Testis (tissue), 5 donors: ENCODE measurements at places on chromosomes 11 and 22. TPM values are rescaled to one million over a fixed set of nuclear protein-coding genes. Genes with fewer than 3 reads are reported as not detected.

DNA sequence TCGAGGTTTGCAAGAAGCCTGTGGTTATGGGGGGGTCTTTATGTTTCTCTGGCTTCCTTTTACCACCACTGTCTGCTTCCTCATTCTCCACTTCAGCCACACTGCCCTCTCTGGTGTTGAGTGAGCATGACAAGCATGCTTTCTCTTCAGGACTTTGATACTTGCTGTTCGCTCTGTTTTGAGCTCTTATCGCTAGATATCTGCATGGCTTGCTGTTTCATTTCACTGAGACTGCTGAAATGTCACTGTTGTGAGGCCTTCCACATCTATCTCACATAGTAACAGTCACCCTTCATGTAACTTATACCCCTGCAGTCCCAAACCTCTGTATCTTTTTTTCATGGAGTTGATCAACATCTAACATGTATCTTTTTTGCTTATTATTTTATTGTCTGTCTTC is 59.8 kb downstream of the TMEM135 start:
- H3K27ac ChIP-seq, result no peak overlapping the region
- H3K27me3 ChIP-seq, result no peaks in the 10 kb centered on the region
- no peak overlapping the region for H3K4me3 ChIP-seq
- H3K4me1 ChIP-seq, result no peaks in the 10 kb centered on the region

GRCh38 chr22:17229991-17230630 is 10.9 kb upstream of the ADA2 start:
- no peaks in the 10 kb centered on the region for H3K27me3 ChIP-seq
- H3K36me3 ChIP-seq, result no peaks in the 10 kb centered on the region
- H3K4me1 ChIP-seq, result no peaks in the 10 kb centered on the region
- no peak for DNase-seq
- H3K27ac ChIP-seq, result no peak overlapping the region

DNA sequence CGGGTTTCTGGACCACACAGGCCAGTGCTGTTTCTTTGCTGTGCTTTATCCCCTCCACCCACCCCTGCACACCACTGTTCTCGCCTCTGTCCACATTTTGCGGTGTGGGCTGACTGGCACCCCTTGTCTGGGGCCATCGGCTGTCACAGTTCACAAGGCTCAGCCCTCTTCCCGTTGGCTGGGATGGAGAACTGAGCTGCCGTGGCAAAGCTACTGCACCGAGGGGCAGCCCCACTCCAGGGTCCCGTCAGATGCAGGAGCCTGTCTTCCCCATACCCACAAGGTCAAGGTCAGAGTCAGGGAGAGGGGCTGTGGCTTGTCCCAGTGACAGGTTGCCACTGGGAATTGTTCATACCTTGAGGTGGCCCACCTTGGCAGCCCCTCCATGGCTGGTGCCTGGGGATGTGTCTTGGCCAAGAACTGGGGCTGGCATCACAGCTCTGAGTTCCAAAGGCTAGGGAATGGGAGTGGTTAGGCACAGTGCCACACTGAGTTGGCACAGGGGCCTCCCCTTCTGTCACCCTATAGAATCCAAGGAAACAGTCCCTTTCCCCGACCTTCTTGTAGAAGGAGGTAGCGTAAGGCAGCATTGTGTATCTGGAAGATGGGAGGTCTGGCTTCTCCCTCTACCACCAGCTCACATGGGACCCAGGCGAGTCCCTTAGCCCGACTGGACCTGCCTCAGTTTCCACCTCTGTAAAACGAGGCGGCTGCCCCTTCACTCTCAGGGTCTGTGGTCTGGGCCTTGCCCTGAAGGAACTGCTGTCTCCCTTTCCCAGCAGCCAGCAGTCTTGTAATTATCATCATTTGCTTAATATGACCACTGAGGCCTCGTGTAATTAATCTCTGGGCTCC is 3.4 kb downstream of the GRK2 start:
- peak overlapping the region; percentile 65 for H3K27ac ChIP-seq
- H3K4me1 ChIP-seq, result peaks cover 81% of the 10 kb centered on the region
- H3K4me3 ChIP-seq, result no peak overlapping the region
- no peaks in the 10 kb centered on the region for H3K36me3 ChIP-seq
- H3K27me3 ChIP-seq, result no peaks in the 10 kb centered on the region
- no peak for DNase-seq

DNA sequence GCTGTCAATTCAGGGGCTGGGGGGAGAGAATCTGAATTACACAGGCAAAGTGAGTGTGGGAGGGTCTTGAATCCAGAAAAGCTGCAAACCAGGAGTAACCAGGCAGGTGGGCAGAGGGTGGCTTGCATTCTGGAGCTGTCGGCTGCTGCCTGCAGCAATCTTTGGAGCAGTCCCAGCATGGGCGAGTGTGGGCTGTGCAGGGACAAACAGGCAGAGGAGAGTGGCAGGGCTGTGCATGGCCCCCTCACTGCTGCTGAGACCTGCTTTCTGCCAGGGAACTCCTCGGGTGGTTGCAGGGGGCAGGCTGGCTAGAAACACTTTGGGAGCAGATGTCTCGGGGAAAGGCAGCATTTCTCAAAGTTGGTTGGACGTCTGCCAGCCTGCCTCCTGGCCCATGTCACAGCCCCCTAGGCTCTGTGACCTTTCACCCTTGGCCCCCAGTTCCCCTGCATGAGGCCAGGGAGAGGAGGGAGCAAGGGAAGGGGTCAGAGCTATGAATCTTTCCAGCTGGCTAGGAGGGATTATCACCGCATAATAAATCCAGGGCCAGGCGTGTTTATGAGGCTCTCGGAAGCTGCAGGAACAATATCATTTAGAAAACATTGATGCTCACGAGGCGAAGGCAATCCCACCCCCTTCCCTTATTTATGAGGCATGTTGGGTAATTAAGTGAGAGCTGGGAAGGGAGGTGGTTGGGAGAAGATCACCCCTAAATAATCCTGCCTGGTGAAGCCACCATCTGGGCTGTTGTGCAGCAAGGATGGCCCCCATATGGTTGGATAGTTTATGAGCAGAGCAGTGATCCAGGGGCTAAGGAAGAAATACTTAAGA is 212.3 kb upstream of the NCAM1 start:
- no peaks in the 10 kb centered on the region for H3K27me3 ChIP-seq
- H3K27ac ChIP-seq, result no peak overlapping the region
- H3K4me1 ChIP-seq, result no peaks in the 10 kb centered on the region
- no peaks in the 10 kb centered on the region for H3K36me3 ChIP-seq
- no peak for DNase-seq
- H3K4me3 ChIP-seq, result no peak overlapping the region

GRCh38 chr11:121890377-121890776 is 225.6 kb downstream of the BLID start:
- no peaks in the 10 kb centered on the region for H3K36me3 ChIP-seq
- no peak for DNase-seq
- H3K4me3 ChIP-seq, result no peak overlapping the region
- H3K27me3 ChIP-seq, result no peaks in the 10 kb centered on the region

GRCh38 chr22:22201185-22201929 is 43.2 kb upstream of the VPREB1 start:
- H3K27me3 ChIP-seq, result no peaks in the 10 kb centered on the region
- no peak overlapping the region for H3K4me3 ChIP-seq
- no peak for DNase-seq

DNA sequence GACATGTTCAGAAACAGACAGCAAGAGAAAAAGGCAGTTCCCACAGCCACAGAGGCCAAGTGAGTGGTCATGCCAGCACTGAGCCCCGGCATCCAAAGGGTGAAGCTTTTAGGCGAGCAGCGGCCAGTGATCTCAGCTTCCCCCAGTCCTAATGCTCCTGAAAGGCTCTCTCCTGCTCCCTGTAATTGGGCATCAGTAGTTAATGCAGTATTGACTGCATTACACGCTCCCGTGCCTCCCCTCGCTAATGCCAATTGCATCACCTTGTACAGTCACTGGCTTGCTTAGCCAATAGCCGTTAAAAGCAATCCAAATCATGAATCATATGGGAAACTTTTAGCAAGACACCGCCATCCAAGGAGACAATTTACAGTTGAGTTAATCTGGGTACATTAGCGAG is 4.9 kb downstream of the LMO1 start:
- H3K36me3 ChIP-seq, result no peaks in the 10 kb centered on the region
- no peak for DNase-seq
- H3K27me3 ChIP-seq, result no peaks in the 10 kb centered on the region
- H3K4me3 ChIP-seq, result no peak overlapping the region

DNA sequence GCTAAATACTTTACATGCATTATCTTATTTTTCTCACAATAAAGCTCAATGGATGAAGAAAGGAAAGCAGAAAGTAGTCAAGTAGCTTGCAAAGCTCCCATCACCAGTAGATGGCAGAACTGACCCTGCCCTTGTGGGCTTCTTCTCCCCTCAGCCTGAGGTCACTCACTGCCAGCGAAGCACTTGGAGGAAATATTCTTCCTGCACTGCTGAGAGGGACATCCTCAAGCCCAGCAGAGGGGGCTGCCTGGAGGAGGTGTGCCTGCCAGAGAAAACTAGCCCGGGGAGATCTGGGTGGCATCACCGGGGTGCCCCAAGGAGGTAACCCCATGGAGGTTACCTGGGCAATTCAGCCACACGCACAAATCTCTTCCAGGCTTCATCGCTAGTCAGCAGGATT is 6.6 kb downstream of the APOL4 start:
- peaks cover 14% of the 10 kb centered on the region for H3K4me1 ChIP-seq
- no peak overlapping the region for H3K4me3 ChIP-seq
- H3K36me3 ChIP-seq, result no peaks in the 10 kb centered on the region
- H3K27me3 ChIP-seq, result no peaks in the 10 kb centered on the region
- DNase-seq, result peak; percentile 76

- H3K27me3 ChIP-seq, result no peaks in the 10 kb centered on the region
- H3K36me3 ChIP-seq, result no peaks in the 10 kb centered on the region
- H3K4me1 ChIP-seq, result no peaks in the 10 kb centered on the region
- no peak overlapping the region for H3K4me3 ChIP-seq
Measured at GRCh38 chr11:59271247-59271755, 58.6 kb upstream of the MPEG1 start.

DNA sequence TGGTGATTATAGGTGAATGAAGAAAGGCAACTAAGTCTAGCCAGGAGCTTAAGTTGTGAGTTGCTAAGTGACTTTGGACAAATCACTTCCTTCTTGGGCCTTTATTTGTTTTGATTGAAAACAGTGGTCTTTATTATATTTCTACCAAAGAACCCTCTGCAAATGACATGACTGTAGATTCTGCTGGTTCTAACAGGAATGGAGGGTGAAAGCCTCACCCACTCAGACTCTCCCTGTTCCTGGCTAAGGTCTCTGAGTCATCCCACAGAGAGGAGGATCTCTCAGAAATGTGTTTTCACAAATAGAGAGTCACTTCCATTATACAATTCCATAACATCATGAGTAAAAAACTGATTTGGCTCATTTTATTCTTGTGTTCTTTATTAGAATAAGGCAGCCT is 583.9 kb upstream of the LRRC4C start:
- no peaks in the 10 kb centered on the region for H3K36me3 ChIP-seq
- no peak for DNase-seq
- H3K27ac ChIP-seq, result no peak overlapping the region
- H3K4me3 ChIP-seq, result no peak overlapping the region

DNA sequence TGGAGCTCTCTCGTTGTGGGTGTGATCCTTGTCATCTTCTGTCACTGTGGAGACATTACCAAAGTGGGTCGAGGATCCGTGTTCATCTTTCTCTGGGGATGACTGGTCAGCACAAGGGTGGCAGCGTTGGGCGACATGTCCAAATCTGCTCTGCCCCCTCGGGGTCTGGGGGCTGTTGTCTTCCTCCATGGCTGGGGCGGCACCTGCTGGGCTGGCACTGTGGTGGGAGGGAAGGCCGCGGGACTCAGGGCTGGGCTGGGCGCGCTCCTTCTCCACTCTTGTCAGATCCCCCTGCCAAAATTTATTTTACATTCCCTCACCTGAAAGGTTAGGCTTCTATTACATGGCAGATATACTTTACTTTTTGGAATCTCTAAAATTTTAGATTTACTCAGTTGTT is 96.4 kb downstream of the UVRAG start:
- no peak overlapping the region for H3K27ac ChIP-seq
- no peaks in the 10 kb centered on the region for H3K27me3 ChIP-seq
- H3K4me3 ChIP-seq, result no peak overlapping the region

Gene RCOR2
- 3.9 TPM for total RNA-seq

Gene RNF169
- total RNA-seq, result 19.4 TPM

Gene LMO2
- 6.5 TPM for total RNA-seq

Gene OR5AS1
- total RNA-seq, result not detected

Gene SMTNL1
- total RNA-seq, result 0.47 TPM

Gene C22orf42
- 4.0 TPM for total RNA-seq

Gene PGA3
- 1.7 TPM for total RNA-seq
